Body of pancreas (tissue), 4 donors: ENCODE measurements at places on chromosomes 2 and 18. TPM values are rescaled to one million over a fixed set of nuclear protein-coding genes. Genes with fewer than 3 reads are reported as not detected.
A peak's percentile ranks its signal among the peaks of the same experiment; 100 is the strongest.

GRCh38 chr2:231563378-231563961, 29.2 kb upstream of the TEX44 start:
- peak; percentile 50 for DNase-seq
- no peak overlapping the region for H3K27ac ChIP-seq
- H3K36me3 ChIP-seq, result no peaks in the 10 kb centered on the region
- H3K4me3 ChIP-seq, result no peak overlapping the region

GRCh38 chr18:741931-742512, 29.6 kb upstream of the ENOSF1 start:
- no peaks in the 10 kb centered on the region for H3K4me1 ChIP-seq
- no peaks in the 10 kb centered on the region for H3K27me3 ChIP-seq
- H3K36me3 ChIP-seq, result peaks cover 8% of the 10 kb centered on the region
- no peak overlapping the region for H3K4me3 ChIP-seq

DNA sequence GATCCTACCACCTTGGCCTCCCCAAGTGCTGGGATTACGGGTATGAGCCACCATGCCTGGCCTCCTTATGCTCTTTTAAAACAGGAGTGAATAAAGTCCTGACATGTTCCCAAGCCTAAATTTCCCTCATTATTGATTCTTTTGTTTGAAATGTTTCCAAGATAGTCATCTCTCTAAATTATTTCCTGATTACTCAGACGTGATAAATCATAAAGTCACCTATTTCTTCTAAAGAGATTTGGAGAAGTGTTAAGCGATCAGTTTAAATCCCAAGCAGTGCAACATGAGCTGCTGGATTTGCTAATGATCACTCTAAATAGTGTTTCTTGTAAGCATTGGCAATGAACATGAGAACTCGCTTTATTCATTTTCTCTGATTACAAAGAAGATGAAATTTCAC, 51.8 kb downstream of the PMAIP1 start:
- DNase-seq, result no peak
- H3K4me1 ChIP-seq, result peaks cover 12% of the 10 kb centered on the region
- no peaks in the 10 kb centered on the region for H3K27me3 ChIP-seq
- no peak overlapping the region for H3K27ac ChIP-seq

MSGN1 gene
- total RNA-seq, result not detected

- H3K4me3 ChIP-seq, result no peak overlapping the region
- H3K36me3 ChIP-seq, result no peaks in the 10 kb centered on the region
- no peaks in the 10 kb centered on the region for H3K27me3 ChIP-seq
- H3K4me1 ChIP-seq, result peaks cover 3% of the 10 kb centered on the region
Measured at GRCh38 chr2:33496726-33497125, 20.3 kb downstream of the RASGRP3 start.

- H3K27me3 ChIP-seq, result no peaks in the 10 kb centered on the region
- H3K4me3 ChIP-seq, result no peak overlapping the region
- H3K4me1 ChIP-seq, result peaks cover 19% of the 10 kb centered on the region
- DNase-seq, result no peak
- H3K27ac ChIP-seq, result peak overlapping the region; percentile 6
Measured at GRCh38 chr2:105925390-105925789, 180.7 kb downstream of the NCK2 start.

DNA sequence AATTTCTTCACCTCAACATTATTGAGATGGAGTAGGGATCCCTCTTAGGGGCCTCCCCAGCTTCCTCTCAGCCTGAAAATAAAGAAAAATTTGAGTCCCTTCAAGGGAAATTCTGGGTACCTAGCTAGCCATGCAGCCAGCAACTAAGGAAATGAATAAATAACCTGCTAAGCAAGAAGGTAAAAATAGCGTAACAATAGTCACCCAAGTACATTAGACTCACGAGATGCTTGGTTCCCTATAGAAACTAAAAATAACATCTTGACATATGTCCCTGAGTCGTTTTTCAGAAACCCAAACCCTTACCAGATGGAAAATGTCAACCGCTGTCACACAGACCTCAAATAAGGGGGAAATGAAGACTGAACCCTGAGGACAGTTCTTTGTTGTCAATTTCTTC, 51.9 kb downstream of the CACNB4 start:
- no peak for DNase-seq
- H3K4me3 ChIP-seq, result no peak overlapping the region
- H3K4me1 ChIP-seq, result no peaks in the 10 kb centered on the region

GRCh38 chr2:49950646-49951045, 796.3 kb upstream of the FSHR start:
- H3K27ac ChIP-seq, result no peak overlapping the region
- H3K4me1 ChIP-seq, result no peaks in the 10 kb centered on the region
- no peak overlapping the region for H3K4me3 ChIP-seq
- no peaks in the 10 kb centered on the region for H3K27me3 ChIP-seq
- DNase-seq, result no peak

- no peak overlapping the region for H3K4me3 ChIP-seq
- peaks cover 5% of the 10 kb centered on the region for H3K4me1 ChIP-seq
- H3K27me3 ChIP-seq, result no peaks in the 10 kb centered on the region
- DNase-seq, result no peak
- H3K27ac ChIP-seq, result no peak overlapping the region
- H3K36me3 ChIP-seq, result no peaks in the 10 kb centered on the region
Measured at GRCh38 chr2:82793711-82794435, 1665.2 kb downstream of the SUCLG1 start.

GDF7 gene
- 2.0 TPM for total RNA-seq

MDH1B gene
- 1.0 TPM for total RNA-seq

DSC1 gene
- total RNA-seq, result not detected

GRCh38 chr2:75292826-75293225, 93.5 kb upstream of the TACR1 start:
- DNase-seq, result no peak
- no peak overlapping the region for H3K4me3 ChIP-seq
- H3K27ac ChIP-seq, result no peak overlapping the region
- H3K27me3 ChIP-seq, result no peaks in the 10 kb centered on the region

DNA sequence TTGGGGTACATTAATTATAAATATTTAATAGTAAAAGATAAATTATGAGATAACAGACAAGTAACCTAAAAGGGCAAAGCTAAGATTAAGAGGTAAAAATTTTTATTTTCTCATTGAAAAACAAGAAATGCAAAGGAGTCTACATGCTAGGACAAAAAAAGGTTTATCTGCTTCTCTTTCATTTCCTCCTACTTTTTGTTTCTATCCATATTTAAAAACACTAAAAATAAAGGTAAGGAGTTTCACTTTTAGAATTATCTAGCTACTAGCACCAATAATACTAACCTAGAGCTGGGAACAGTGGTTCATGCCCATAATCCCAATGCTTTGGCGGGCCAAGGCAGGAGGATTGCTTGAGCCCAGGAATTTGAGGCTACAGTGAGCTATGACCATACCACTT, 1551.7 kb upstream of the SLC39A10 start:
- no peaks in the 10 kb centered on the region for H3K27me3 ChIP-seq
- H3K27ac ChIP-seq, result no peak overlapping the region
- no peak overlapping the region for H3K4me3 ChIP-seq
- H3K36me3 ChIP-seq, result no peaks in the 10 kb centered on the region

- H3K4me1 ChIP-seq, result no peaks in the 10 kb centered on the region
- H3K36me3 ChIP-seq, result no peaks in the 10 kb centered on the region
- no peaks in the 10 kb centered on the region for H3K27me3 ChIP-seq
- H3K4me3 ChIP-seq, result no peak overlapping the region
- no peak overlapping the region for H3K27ac ChIP-seq
Measured at GRCh38 chr2:120452945-120453634, 107.2 kb downstream of the INHBB start.

GRCh38 chr2:227610123-227610522, 4.5 kb downstream of the SCYGR3 start:
- H3K4me1 ChIP-seq, result no peaks in the 10 kb centered on the region
- H3K4me3 ChIP-seq, result no peak overlapping the region
- no peak for DNase-seq
- H3K27me3 ChIP-seq, result no peaks in the 10 kb centered on the region
- no peak overlapping the region for H3K27ac ChIP-seq

GRCh38 chr2:101625387-101625786, 72.1 kb upstream of the MAP4K4 start:
- H3K27ac ChIP-seq, result no peak overlapping the region
- H3K36me3 ChIP-seq, result no peaks in the 10 kb centered on the region
- DNase-seq, result no peak
- H3K4me3 ChIP-seq, result no peak overlapping the region
